ENCODE measurements at places on chromosomes 2 and 18.

- no peak for DNase-seq
Observed at GRCh38 chr2:170823088-170823897, 6.6 kb downstream of the GAD1 start.

GRCh38 chr2:230671117-230671516 is 41.5 kb upstream of the CAB39 start:
- DNase-seq: no peak

DNA sequence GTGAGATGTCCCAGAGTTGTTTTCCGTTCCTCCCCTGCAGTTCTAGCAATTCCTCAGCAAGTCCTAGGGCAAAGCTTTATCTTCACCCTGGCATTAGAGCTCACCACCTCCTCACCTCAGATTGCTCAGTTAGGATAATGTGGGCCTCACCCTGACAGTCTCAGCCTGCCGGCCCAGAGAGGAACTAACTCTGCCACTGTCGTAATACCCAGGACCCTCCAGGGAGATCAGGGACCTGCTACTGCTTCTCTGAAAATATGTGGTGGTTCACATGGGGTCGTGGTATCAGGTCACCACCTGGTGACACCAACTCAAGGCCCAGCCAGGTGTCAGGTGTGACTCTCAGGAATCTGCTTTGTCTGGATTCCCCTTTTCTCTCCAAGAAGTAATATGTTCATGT is 120.7 kb downstream of the FEZ2 start:
- no peak for DNase-seq

GRCh38 chr2:48200620-48201293 is 294.5 kb upstream of the FBXO11 start:
- DNase-seq: no peak

GRCh38 chr2:205758051-205758450 is 75.8 kb downstream of the NRP2 start:
- DNase-seq: no peak

DNA sequence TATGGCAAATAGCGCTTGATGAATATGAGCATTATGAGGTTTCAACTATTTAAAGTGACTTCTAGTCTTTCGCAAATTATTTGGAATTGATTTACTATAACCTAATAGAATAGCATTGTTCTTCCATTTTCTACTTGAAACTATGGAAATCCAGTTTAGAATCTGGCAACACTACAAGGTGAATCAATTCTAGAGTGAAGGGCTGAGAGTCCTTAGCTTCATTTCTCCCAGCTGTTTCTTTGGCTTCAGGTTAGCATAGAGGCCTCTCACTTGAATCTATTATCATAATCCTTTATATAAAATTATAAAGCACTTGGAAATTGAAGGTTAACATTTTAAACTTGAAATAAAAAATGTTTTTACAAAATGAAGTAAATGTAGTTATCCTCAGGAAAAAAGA is 318.8 kb downstream of the CCDC85A start:
- no peak for DNase-seq

GRCh38 chr2:102773149-102773705 is 11.4 kb downstream of the TMEM182 start:
- DNase-seq: no peak

Data from activated T-helper 1 cell treated with Interleukin-2 at 50 U/mL for 16 hours (primary cell).